COLO829 (cell line): ENCODE measurements at places on chromosomes 4 and X.

DNA sequence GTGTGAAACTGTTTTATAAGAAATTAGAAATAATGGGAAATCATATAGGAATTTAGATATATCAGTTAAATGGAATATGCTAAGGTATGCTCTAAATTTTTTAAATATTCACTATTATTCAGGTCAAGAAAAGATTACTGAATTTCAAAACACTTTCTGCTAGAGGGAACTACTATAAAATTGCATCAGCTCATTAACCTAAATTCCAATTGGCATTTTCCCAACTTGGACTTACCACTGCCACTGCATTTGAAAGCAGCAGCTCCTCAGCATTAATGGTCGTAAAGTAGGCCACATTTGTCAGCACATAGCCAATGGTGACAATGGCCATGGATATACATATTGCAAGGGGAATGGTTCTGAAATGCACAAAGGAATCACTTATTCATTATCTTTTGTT lies 57.3 kb downstream of the SLC7A11 start:
- no peak for DNase-seq

- DNase-seq, result no peak
Observed at GRCh38 chr4:180598281-180598680, 1644.9 kb upstream of the TENM3 start.

DNA sequence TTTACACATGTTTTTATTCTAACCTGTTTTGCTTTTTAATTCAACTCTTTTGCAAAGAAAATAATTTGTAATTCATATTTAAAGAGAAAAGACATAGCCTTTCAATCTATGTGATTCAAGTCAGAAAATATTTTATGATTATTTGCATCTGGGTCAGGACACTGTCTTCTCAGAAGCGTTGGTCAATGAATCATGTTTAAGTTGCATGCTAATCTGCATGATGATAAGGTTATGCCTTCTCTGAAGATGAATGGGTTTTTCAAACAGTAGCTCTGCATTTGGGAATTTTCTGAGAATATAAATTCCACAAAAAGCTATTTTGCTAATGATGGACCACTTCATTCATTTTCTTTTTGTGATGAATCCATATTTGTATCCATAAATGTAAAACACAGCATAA lies 282.5 kb downstream of the TMA16 start:
- DNase-seq, result no peak

DNA sequence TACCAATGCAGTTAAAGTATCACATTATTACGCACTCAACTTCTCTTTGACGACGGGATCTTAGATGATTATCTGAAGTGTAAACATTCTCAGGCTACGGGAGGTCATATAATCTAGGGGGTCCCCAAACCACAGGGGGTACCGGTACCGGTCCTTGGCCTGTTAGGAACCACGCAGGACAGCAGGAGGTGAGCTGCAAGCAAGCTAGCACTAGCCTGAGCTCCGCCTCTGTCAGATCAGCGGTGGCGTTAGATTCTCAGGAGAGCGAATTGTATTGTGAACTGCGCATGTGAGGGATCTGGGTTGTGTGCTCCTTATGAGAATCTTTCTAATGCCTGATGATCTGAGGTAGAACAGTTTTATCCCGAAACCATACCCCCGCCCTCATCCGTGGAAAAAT lies 20.6 kb upstream of the PRR27 start:
- DNase-seq, result no peak

DNA sequence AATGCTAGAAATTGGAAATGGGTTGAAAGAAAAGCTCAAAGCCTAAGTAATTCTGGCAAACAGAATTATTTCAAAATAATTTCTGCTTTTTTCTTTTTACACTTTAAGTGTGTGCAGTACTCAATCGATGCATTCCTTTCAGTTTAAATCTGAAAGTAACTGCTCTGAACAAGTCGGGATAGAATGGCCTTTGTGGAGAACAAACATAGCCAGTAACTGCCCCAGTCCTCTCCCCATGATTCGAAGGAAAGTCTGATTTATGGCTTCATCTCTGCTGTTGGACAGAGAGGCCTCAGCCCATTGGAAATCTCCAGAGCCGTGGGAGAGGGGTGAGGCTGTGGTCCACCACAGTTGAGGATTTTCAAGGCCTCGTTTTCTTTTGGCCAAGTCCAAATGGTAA lies 174.0 kb upstream of the TLL1 start:
- no peak for DNase-seq

DNA sequence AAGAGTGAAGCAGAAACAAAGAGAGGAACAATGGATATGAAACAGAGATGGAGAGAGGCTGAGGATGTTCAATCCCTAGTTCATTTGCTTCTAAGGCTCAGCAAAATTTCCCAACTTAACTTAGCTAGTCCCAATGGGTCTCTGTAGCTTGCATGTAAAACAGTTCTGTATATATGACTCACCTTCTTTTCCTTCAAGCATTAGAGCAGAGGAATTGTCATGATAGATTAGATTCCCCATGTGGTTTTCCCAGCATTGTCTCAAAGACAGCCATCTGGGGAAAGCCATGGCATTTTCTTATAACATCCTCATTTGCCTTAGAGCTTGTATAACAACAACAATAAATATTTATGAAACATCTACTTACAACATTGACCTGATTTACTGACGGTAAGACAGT lies 93.9 kb upstream of the GATB start:
- DNase-seq, result no peak

GRCh38 chr4:42642845-42643615 lies 13.9 kb downstream of the ATP8A1 start:
- no peak for DNase-seq

- no peak for DNase-seq
Observed at GRCh38 chr4:90375081-90375480, 247.9 kb downstream of the CCSER1 start.

GRCh38 chr4:147325571-147325981 lies 155.3 kb upstream of the EDNRA start:
- no peak for DNase-seq

- no peak for DNase-seq
Observed at GRCh38 chr4:81629366-81629765, 157.7 kb upstream of the RASGEF1B start.

- no peak for DNase-seq
Observed at GRCh38 chrX:40570346-40571093, 10.2 kb upstream of the ATP6AP2 start.

DNA sequence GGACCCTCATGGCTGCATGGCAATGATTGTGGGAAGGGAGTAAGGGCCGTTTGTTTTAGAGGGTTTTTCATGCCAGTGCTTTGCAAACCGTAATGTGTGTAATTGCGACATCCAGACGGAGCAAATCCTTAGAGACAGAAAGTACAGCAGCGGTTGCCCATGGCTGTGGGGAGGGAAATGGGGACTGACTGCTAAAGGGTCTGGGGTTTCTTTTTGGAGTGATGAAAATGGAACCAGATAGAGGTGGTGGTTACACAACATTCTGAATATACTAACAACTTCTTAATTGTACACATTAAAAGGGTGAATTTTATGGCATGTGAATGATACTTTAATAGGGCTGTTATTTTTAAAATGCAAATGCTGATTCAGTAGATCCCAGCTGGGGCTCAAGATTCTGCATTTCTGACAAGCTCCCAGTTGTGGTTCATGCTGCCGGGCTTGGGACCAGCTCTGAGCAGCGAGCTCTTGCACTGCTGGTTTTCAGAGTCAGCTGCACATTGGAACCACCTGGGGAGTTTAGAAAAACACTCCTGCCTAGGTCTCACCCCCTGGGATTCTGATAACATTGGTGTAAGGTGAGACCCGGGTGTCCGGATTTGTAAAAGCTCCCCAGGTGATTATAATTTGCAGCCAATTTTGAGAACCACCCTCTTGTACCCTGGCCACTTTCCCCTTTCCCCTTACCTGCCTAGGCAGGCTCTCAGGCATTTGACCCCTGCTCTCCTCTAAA lies 47.7 kb downstream of the PRPS1 start:
- no peak for DNase-seq

DNA sequence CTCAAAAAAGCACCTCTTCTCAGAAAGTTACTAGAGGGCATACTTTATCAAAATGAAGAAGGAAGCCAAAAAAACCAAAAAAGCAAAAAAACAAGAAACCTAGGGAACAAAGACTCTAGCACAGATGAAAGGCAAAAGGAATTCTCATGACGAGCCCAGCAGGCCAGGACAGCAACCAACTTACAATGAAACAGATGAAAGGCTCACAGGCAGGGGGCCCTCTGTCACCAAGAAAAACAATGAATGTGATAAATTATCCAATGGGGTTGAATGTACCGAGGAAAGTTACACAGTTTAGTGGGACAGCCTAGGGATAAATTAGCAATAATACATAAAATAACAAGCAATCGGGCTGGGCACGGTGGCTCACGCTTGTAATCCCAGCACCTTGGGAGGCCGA lies 79.0 kb downstream of the GPR82 start:
- no peak for DNase-seq

DNA sequence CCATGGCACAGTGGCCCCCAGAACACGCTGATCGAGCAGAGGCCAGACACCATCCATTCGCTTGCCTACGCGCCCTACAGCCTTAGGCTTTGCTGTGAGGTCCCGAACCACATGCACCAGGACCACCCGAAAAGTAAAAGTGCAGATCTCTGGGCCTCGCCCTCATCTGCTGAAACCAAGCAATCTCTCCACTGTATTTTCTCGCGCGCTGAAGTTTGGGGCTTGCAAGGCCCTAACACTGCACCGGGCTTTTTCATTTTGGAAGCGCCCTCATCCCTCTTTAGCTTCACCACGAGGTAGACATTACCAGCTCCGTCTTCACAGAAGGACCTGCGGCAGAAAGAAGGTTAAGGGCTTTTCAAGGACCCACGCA lies 21.2 kb downstream of the NKX3-2 start:
- DNase-seq, result no peak

DNA sequence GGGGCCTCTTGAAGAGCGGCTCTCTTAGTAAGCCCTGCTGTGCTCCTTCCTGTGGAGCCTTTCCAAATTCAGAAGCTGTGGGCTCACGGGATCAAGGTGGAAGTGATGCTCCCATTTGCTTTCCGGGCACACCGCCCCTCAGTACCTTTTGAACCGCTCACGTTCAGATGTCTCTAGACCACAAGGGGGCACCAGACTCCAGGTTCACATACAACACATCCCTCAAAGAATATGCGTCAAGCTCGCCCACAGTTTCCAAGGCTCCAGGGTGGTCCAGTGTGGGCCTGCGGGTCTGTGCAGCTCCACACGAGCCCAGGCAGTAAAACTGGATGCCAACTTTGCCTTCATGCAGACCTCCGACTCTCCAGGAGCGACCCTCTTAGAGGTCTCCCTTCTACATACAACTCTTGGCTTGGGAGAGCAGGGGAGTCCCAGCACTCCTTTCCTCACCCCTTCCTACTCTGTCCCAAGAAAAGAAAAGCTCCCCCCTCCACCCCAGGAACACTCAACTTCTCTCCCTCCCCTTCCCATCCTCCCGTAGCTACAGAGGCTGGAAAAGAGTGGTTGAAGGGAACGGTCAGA lies 11.0 kb downstream of the SUPT20HL1 start:
- peak; percentile 13 for DNase-seq

GRCh38 chr4:78129383-78130108 lies 72.4 kb downstream of the FRAS1 start:
- DNase-seq, result no peak

DNA sequence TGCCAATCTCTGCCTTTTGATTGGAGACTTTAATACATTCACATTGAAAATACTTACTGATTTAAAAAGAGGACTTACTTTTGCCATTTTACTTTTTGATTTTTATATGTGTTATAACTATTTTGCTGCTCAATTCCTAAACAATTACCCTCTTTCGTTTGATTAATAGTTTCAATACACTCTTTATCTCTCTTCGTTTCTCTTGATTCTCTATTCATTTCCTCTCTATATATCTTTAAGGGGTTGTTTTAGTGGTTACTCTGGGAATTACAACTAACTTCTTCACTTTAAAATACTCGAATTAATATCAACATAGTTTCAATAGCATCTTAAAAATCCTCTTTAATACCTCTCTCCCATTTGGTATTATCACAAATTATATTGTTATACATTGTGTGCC lies 116.6 kb downstream of the PTCHD1 start:
- no peak for DNase-seq

GRCh38 chr4:112857461-112857860 lies 192.0 kb upstream of the ANK2 start:
- DNase-seq, result peak; percentile 96
